ENCODE measurements at places on chromosomes 7 and 10.
A peak's percentile ranks its signal among the peaks of the same experiment; 100 is the strongest.

DNA sequence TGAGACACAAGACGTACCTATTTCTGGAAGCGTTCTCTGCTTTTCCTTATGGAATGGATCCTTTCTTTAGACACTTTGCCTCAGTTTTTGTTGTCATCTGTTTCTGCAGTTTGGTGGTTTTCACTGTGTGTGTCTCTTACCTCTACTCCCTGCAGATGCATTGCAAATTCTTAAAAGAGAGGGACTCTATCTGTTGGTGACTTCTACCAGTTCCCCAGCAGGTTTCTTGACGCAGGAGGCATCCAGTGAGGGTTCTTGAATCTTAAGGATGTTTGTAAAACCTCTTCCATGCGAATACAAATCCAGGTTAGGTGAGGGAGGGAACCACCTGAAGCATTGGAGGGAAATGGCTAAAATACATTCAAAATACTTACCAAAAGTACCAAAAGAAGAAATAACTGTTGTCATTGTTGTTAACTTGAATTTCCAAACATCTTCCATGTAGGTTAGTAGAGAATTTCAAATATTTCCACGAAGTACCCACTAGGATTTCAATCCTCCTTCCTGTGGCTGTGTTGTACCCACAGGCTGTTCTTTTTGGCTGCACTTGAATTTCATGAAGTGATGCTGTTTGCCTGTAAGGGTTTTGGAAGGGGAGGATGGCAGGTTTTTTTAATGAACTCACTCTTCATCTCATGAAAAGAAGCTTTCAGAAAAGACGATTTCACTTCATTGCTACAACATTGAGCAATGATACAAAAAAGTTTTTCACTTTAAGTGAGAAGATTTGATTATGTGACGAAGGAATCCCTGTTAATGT, 32.2 kb downstream of the PLXDC2 start:
- DNase-seq = no peak

- DNase-seq = no peak
Measured at GRCh38 chr10:114167985-114168384, 6.0 kb downstream of the CCDC186 start.

- peak; percentile 12 for DNase-seq
Measured at GRCh38 chr10:113576852-113577251, 24.0 kb downstream of the HABP2 start.

DNA sequence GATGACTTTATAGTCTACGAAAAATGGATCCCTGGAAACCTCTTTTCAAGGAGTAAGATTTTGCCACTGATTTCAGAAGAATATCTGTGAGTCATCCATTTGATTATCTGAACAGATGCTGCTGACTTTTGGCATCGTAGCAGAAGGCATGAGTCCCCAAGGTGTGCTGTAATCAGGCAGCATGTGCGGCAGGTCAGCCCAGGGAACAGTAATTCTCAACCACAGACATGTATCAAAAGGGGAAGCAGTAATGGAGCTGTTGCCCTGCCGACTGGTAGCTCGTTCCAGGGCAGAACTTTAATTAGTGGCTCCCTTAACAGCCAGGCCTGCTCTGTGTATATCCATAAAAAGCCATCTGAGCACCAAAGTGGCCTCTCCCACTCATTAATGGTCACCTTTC, 5.7 kb upstream of the VWC2 start:
- DNase-seq = no peak

GRCh38 chr10:34658934-34659333, 156.2 kb downstream of the PARD3 start:
- no peak for DNase-seq

- DNase-seq = no peak
Measured at GRCh38 chr7:132751244-132751647, 175.0 kb upstream of the PLXNA4 start.

GRCh38 chr10:129962872-129963640, 1.0 kb downstream of the EBF3 start:
- peak; percentile 40 for DNase-seq

- DNase-seq = no peak
Measured at GRCh38 chr10:91034042-91034441, 113.2 kb upstream of the ANKRD1 start.

- no peak for DNase-seq
Measured at GRCh38 chr10:123624086-123624485, 42.1 kb upstream of the GPR26 start.

- DNase-seq = no peak
Measured at GRCh38 chr10:113617086-113617485, 46.8 kb downstream of the NRAP start.

DNA sequence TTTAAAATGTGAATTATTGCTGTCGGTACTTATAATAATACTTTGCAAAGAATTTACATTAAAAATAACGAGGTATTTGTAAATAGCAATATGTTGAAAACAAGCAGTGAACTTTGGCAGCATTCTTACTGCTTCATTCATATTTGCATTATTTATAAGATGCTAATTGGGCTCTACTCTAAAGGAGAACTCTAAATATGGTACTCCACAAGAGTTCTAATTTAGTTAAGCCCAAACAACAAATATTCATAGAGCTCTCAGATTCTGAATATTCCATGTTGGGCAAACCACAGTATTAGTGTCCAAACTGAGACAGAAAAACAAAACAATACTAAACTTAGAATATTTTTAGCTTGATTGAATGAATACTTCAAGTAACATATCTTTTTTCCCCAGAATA, 904.4 kb upstream of the LRRTM3 start:
- no peak for DNase-seq

DNA sequence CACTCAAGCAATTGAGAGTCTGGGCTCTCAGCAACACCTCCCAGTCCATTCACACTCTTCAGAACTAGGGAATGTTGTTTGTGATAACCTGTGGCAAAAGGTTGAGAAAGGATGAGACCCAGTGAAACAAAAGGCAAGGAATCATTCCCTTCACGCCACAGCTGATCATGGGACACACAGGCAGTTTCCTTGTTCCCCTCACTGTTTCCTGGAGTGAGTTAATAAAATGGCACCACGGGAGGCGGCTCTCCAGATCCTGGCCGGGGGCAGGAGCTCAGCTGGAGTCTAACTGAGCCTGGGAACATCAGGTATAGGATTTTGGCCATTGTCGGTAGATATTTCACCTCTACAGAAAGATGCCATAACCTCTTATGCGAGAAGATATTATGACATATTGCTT, 107.3 kb upstream of the FAM171A1 start:
- DNase-seq = no peak

DNA sequence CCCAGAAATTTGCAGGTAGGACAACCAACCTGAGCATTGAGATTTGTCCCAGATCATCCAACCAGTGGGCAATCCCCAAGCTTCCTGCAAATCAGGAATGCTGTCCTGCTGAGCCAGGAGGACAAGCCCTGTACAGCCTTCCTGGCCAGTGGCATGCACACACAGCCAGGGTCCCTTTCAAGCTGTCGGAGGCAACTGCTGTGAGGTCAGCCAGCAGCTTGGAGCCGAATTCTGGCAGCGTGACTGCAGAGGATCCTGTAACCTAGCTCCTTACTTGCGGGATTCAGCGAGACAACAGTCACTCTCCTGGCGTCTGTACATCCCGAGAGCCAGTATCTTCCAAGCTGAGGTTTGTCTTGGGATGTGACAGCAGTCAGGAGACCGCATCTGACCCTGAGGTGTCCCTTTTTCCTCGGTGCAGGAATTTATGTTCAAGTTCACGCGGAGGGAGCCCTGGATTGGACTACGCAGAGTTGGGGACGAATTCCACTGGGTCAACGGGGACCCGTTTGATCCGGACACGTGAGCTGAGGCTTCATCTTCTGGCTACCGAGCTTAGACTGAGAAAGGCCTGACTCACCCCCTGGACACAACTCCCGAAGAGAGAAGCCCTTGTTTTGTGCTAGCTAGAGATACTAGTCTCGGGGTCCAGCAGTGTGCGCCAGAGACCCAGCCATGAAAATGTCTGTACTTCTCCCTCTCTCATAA, 18.3 kb downstream of the CLEC2L start:
- DNase-seq = no peak

- DNase-seq = no peak
Measured at GRCh38 chr10:33224251-33224965, 110.1 kb downstream of the NRP1 start.

DNA sequence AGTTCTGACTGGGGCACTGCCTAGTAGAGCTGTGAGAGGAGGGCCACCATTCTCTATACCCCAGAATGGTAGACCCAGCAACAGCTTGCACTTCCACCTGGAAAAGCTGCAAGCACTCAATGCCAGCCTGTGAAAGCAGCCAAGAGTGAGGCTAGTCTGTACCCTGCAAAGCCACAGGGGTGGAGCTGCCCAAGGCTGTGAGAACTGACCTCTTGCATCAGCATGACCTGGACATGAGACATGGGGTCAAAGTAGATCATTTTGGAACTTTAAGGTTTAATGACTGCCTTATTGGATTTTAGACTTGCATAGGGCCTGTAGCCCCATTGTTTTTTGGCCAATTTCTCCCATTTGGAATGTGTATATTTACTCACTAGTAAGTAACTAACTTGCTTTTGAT, 206.3 kb downstream of the TPK1 start:
- no peak for DNase-seq

- DNase-seq = no peak
Measured at GRCh38 chr7:18390535-18390907, 105.0 kb upstream of the HDAC9 start.

GRCh38 chr7:125445836-125446235, 516.2 kb upstream of the POT1 start:
- DNase-seq = no peak

DNA sequence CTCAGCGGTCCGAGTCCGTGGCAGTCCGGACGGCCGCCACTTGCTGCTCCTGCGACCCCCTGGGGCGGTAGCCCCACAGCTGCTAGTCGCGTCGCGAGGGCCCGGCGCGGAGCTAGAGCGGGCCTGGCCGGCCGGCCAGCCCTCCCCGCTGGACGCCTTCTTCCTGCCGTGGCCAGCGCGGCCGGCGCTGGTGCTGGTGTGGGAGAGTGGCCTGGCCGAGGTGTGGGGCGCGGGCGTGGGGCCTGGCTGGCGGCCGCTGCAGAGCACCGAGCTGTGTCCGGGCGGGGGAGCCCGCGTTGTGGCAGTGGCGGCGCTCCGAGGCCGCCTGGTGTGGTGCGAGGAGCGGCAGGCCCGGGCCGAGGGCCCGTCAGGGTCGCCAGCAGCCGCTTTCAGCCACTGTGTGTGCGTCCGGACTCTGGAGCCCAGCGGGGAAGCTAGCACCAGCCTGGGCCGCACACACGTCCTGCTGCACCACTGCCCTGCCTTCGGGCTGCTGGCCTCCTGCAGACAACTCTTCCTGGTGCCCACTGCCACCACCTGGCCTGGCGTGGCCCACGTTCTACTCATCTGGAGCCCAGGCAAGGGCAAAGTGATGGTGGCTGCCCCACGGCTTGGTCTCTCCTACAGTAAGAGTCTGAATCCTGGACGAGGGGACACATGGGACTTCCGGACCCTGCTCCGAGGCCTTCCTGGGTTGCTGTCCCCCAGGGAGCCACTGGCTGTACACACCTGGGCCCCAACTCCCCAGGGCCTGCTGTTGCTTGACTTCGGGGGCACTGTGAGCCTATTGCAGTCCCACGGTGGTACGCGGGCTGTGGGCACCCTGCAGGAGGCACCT, 631 bp downstream of the HPS6 start:
- peak; percentile 13 for DNase-seq

DNA sequence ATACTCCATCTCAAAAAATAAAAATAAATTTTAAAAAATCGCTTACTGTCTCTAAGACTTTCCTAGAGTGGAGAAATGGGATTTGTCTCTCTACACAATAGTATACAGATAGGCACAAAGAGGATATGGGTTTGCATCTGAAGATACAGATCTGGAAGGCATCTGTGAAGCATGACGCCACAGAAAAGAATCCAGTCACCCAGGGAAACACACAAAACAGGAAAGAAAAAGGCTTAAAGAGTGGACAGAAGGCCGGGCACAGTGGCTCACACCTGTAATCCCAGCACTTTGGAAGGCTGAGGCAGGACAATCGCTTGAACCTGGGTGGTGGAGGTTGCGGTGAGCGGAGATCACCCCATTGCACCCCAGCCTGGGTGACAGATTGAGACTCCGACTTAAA, 61.3 kb downstream of the SKIDA1 start:
- no peak for DNase-seq

All from IMR-90 (cell line).